ENCODE measurements at places on chromosomes 2 and 18. TPM values are rescaled to one million over a fixed set of nuclear protein-coding genes. Genes with fewer than 3 reads are reported as not detected.

DNA sequence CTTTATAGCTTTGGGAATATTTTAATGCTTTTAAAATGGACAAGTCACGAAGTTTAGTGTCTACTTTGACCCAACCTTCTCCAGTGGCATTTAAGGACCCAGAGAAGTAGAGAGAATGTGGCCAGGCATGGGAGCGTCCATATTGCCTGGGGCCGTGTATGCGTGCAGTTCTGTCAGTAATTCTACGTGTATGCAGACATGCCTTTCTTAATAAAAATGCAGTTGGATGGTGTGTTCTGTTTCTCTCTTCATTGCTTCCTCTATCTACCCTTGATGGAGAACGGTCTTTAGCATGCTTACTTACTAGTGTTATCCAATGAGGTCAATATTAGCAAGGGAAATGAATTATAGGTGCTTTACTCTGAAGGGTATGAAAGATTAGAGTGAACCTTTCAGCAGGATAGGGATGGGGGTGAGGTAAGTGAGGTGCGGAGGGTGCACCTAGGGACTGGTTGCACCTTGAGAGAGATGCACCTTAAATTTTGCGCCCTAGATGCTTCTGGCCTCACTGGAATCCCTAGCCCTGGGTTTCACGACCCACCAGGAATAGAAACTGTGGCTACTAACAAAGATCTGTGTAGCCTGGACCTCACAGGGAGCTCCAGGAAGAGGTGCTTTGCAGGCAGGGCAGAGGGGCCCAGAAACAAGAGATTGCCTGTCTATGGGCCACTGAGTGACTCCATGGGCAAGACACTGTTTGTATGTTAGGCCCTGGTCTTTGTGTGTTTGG is 194.3 kb downstream of the MYCN start:
- H3K4me3 ChIP-seq, result no peak overlapping the region
- H3K27ac ChIP-seq, result no peak overlapping the region
- no peak for DNase-seq
- no peaks in the 10 kb centered on the region for H3K4me1 ChIP-seq
- H3K27me3 ChIP-seq, result no peaks in the 10 kb centered on the region

CHRNG gene
- total RNA-seq, result not detected

DNA sequence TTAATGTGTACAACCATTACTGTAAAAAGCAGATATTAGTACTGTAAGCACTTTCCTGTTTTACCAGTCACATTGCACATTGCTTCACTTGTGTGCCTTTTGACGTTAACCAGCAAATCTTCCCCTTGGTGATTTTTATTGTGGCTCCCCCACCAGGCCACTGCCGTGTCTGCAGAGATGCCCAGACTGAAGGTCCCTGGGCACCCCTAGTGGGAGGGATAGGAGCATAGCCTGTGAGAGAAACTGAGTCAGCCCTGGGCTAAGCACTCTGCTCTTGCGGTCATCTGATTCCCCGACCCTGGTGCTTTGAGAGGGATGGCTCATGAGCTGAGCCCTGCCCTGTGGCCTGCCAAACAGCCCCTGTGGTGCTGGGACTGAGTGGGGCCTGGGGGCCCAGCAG is 73.4 kb downstream of the INPP4A start:
- peaks cover 6% of the 10 kb centered on the region for H3K4me1 ChIP-seq
- H3K27ac ChIP-seq, result no peak overlapping the region
- DNase-seq, result no peak
- no peak overlapping the region for H3K4me3 ChIP-seq
- H3K36me3 ChIP-seq, result no peaks in the 10 kb centered on the region
- no peaks in the 10 kb centered on the region for H3K27me3 ChIP-seq

DNA sequence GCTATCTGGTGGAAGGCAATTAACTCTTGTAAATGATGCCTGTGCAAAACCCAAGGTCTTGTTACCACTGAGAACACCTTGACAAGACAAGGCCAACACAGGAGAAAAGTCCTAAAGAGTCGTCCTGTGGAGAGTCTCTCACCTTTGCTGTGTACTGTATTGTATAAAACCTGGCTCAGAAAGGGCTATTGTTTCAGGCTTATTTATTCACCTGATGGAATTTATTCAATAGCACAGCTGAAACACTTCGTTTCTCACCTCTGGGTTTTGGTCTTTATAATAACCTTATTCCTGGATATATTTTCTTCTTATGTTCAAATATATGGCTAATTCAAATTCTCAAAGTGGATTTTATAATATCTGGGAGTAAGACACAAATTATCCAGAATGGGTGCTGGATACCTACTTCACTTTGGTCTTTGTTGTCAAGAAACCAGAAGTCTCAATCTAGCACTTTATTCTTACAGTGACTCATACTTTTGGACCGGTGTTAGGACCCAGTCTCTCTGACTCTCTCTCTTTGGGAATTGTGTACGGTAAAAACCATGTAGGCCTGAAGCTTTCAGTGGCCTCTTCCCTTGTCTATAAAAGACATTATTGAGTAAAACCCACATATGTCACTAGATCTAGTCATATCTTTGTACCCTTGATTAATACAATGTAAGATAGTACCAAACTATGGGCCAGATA is 16.1 kb upstream of the STAT4 start:
- no peaks in the 10 kb centered on the region for H3K27me3 ChIP-seq
- peaks cover 30% of the 10 kb centered on the region for H3K4me1 ChIP-seq
- no peaks in the 10 kb centered on the region for H3K36me3 ChIP-seq
- DNase-seq, result no peak
- no peak overlapping the region for H3K4me3 ChIP-seq

DNA sequence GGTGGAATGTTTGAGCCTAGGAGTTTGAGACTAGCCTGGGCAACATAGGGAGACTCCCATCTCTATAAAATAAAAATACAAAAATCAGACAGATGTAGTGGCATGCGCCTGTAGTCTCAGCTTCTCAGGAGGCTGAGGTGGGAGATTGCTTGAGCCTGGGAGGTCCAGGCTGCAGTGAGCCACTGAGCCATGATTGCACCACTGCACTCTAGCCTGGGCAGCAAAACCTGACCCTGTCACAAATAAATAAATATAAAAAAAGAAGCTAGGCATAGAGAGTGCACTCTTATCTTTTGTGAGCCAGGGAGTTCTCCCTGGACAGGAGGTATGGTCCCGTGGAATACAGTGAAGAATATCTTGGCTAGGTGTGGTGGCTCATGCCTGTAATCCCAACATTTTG is 11.0 kb upstream of the KYNU start:
- peak overlapping the region; percentile 47 for H3K27ac ChIP-seq
- H3K4me3 ChIP-seq, result no peak overlapping the region
- H3K36me3 ChIP-seq, result no peaks in the 10 kb centered on the region
- no peaks in the 10 kb centered on the region for H3K27me3 ChIP-seq

GRCh38 chr2:11933854-11934253 is 187.4 kb downstream of the LPIN1 start:
- no peaks in the 10 kb centered on the region for H3K4me1 ChIP-seq
- H3K27ac ChIP-seq, result no peak overlapping the region
- H3K36me3 ChIP-seq, result no peaks in the 10 kb centered on the region
- H3K27me3 ChIP-seq, result no peaks in the 10 kb centered on the region
- DNase-seq, result no peak

GRCh38 chr2:26491563-26492167 is 13.7 kb upstream of the OTOF start:
- no peaks in the 10 kb centered on the region for H3K36me3 ChIP-seq
- no peak overlapping the region for H3K27ac ChIP-seq
- no peaks in the 10 kb centered on the region for H3K4me1 ChIP-seq
- no peak for DNase-seq
- no peaks in the 10 kb centered on the region for H3K27me3 ChIP-seq

- H3K4me1 ChIP-seq, result no peaks in the 10 kb centered on the region
- no peaks in the 10 kb centered on the region for H3K36me3 ChIP-seq
- no peak for DNase-seq
- no peak overlapping the region for H3K27ac ChIP-seq
- H3K27me3 ChIP-seq, result no peaks in the 10 kb centered on the region
- no peak overlapping the region for H3K4me3 ChIP-seq
These were observed 298.1 kb upstream of the REV1 start for GRCh38 chr2:99787769-99788382.

NDUFB3 gene
- 80.2 TPM for total RNA-seq

- no peak overlapping the region for H3K4me3 ChIP-seq
- no peak for DNase-seq
- no peak overlapping the region for H3K27ac ChIP-seq
- no peaks in the 10 kb centered on the region for H3K36me3 ChIP-seq
These were observed 53.4 kb downstream of the AAK1 start for GRCh38 chr2:69589973-69590652.

GRCh38 chr18:53911200-53911599 is 313.3 kb downstream of the MBD2 start:
- H3K27me3 ChIP-seq, result no peaks in the 10 kb centered on the region
- H3K36me3 ChIP-seq, result no peaks in the 10 kb centered on the region
- no peak for DNase-seq
- no peak overlapping the region for H3K4me3 ChIP-seq

CGREF1 gene
- total RNA-seq, result not detected

DNA sequence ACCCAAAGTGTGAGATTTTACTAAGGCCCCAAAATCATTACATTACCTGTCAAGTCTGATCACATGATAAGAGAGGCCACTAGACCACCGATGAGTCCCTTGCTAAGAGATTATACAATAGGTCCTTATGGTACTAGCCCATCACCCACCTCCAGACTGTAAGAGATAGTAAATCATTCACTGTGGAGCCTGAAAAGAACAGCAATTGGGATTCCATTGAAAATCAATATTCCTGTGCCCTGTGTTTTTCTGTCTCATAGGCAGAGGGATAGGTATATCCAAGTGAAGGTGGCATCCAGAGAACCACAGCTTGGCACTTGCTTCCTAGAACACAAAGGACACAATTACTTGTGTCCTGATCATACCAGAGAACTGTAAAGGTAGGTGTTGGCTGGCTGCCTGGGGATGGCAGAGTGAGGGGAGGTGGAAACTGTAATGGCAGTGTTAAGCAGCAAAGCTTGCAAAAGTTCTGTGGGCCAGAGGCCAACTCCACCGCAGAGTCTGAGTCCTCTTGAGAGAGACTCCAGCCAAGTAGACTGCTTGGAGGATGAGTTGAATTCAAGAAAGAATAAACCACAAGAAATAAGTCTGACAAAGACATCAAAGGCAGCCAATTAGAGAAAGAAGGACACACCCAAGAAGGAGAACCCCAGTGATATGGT is 102.0 kb upstream of the PIEZO2 start:
- DNase-seq, result no peak
- H3K36me3 ChIP-seq, result no peaks in the 10 kb centered on the region
- no peak overlapping the region for H3K4me3 ChIP-seq
- H3K4me1 ChIP-seq, result no peaks in the 10 kb centered on the region

DNA sequence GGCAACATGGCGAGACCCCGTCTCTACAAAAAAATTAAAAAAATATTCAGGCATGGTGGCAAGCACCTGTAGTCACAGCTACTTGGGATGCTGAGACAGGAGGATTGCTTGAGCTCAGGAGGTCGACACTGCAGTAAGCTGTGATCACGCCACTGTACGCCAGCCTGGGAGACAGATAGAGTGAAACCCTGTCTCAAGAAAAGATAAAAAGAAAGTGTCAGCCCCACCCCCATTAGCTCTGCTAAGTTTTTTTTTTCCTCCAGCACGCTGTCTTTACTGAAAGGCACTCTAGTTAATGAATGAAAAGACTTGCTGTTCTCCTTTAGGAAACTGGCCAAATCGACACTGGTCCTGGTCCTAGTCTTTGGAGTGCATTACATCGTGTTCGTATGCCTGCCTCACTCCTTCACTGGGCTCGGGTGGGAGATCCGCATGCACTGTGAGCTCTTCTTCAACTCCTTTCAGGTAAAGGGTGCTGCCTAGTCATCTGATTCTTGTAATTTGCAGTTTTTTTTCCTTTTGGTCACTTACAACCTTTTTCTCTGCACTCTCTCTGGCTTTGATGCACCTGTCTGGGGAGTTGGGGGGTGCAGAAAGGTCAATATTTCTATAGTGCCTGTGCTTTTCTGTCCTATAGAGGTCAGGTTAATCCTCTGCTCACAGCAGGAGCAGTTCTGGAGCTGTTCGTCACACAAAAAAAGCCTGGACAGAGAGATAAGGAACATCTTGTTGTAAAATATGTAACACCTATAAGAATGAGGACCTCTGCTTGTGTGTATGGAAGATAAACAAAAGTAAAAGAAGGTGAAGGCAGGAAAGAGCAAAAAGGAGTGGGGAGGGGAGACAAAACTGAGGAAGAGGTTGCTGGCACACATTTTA is 82.3 kb downstream of the PTH2R start:
- no peaks in the 10 kb centered on the region for H3K4me1 ChIP-seq
- DNase-seq, result no peak
- no peak overlapping the region for H3K27ac ChIP-seq
- no peak overlapping the region for H3K4me3 ChIP-seq
- H3K27me3 ChIP-seq, result no peaks in the 10 kb centered on the region

GRCh38 chr18:41390309-41390708 is 564.7 kb upstream of the PIK3C3 start:
- H3K36me3 ChIP-seq, result no peaks in the 10 kb centered on the region
- no peaks in the 10 kb centered on the region for H3K27me3 ChIP-seq
- no peak overlapping the region for H3K27ac ChIP-seq
- H3K4me1 ChIP-seq, result no peaks in the 10 kb centered on the region
- no peak overlapping the region for H3K4me3 ChIP-seq
- DNase-seq, result no peak

PTMA gene
- total RNA-seq, result 943 TPM

- no peaks in the 10 kb centered on the region for H3K36me3 ChIP-seq
- no peak overlapping the region for H3K27ac ChIP-seq
- H3K4me1 ChIP-seq, result no peaks in the 10 kb centered on the region
- no peaks in the 10 kb centered on the region for H3K27me3 ChIP-seq
- H3K4me3 ChIP-seq, result no peak overlapping the region
- no peak for DNase-seq
These were observed 24.6 kb upstream of the SPOPL start for GRCh38 chr2:138476940-138477339.

TTN gene
- 2.6 TPM for total RNA-seq

RBM44 gene
- total RNA-seq, result 2.0 TPM

DNA sequence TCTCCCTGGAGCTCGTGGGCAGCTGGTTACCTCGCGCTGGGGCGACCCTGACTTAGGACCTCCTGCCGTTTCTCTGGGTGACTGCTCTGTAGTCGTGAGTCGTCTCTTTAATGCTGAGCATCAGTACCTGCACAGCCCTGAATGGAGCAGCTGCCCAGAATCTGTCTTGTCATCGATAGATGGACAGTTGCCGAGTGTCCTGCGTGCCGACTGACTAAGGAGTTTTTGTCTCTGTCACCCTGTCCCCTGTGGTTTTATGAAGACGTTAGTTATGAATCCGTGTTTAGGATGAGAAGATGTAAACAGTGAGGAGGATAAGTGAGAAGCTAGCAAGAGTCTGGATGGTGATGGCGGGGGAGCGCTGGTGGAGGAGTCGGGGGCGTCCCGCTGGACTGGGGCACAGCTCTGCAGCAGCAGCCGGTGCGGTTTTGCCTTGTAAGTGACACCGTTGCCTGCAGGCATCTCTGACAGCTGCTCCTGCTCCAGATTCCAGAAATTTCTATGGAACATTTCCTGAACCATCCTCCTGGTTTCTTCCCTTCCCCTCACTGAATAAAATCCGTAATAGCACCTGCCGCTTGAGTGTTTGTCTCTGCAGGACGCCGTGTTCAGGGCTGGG is 13.3 kb downstream of the AGAP1 start:
- no peak overlapping the region for H3K4me3 ChIP-seq
- H3K4me1 ChIP-seq, result peaks cover 26% of the 10 kb centered on the region
- no peaks in the 10 kb centered on the region for H3K27me3 ChIP-seq
- H3K36me3 ChIP-seq, result no peaks in the 10 kb centered on the region
- no peak overlapping the region for H3K27ac ChIP-seq
- no peak for DNase-seq

GRCh38 chr2:239765911-239766310 is 259.2 kb downstream of the NDUFA10 start:
- no peaks in the 10 kb centered on the region for H3K36me3 ChIP-seq
- H3K27ac ChIP-seq, result no peak overlapping the region
- no peaks in the 10 kb centered on the region for H3K27me3 ChIP-seq
